AG04449 (cell line): ENCODE measurements at places on chromosomes 2 and 18.
A peak's percentile ranks its signal among the peaks of the same experiment; 100 is the strongest.

DNA sequence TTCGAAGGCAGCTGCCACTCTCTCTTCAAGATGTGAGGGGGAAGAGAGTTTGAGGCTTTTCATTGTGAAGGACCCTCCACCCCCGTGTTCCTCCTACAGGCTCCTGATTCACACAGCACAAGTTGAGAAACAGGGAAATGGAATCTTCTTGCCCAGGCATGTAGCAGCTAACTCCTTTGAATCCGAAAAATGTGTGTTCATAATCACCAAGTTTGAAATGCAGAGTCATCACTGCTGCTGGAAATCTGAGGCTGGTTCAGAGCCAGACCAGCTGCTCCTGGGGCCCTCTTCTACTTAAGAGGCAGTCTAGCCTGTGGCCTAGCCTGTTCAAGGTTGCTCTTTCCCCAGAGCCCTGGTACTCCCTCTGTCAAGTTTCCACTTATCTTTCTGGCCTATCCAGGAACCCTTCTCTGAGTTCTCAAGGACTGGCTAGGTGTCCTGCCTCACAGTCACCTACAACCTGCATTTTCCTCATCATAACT is 166.4 kb downstream of the TMEM247 start:
- peak; percentile 95 for DNase-seq

GRCh38 chr2:127673291-127674069 is 1.9 kb downstream of the LIMS2 start:
- no peak for DNase-seq

GRCh38 chr2:233424154-233424951 is 70.1 kb downstream of the DGKD start:
- no peak for DNase-seq

- no peak for DNase-seq
Measured at GRCh38 chr18:78247615-78248289, 731.9 kb upstream of the SALL3 start.

DNA sequence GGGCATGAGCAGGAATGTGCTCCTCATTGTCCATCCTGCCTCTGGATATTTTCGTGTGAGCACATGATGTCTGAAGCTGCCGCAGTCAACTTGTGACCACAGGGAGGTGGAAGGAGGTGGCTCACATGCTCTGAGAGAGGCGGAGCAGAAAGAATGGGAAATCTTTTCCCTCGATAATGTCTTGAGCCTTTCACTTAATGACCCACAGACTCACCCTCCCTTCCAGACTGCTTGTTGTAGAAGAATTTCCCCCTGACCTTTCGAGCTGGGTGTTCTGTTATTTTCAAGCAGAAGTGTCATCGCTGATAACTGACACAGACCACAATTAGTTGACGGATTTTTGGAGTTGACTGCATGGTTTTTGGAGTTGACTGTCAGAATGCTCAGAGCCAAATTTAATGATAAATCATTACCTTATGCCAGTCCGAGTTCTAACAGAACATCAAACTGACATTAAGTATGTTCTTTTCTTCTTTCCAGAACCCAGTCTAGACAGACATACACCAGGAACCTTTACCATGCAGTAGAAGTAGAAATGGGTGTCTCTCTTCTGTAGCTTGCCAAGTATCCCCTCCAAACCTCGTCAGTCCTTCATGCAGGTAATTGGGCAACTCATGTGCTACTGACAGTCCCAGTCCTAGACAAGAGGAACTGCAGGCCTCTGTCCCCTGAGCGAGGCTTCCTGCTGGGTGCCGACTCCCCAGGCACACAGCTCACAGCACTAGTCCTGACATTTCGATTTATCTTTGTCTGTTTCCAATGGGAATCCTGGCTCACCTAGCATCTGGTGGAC is 29.4 kb upstream of the RTTN start:
- no peak for DNase-seq

DNA sequence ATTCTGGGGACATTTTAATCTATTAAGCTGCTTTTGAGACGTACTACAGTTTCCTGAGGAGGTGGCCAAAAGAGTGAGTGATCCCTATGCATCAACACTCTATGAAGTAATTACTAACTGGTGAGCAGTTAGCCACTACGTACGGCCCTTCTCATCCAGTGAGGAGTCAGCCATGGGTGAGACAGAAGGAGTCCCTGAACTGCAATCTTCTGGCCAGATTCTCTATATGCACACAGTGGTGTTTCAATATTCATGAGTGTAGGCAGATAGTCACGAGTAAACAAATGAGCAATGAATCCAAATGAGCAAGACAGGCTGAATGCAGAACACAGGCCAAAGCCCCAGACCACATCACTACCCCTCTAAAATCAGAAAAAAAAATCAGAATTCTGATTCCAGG is 29.8 kb upstream of the TMEM214 start:
- no peak for DNase-seq

DNA sequence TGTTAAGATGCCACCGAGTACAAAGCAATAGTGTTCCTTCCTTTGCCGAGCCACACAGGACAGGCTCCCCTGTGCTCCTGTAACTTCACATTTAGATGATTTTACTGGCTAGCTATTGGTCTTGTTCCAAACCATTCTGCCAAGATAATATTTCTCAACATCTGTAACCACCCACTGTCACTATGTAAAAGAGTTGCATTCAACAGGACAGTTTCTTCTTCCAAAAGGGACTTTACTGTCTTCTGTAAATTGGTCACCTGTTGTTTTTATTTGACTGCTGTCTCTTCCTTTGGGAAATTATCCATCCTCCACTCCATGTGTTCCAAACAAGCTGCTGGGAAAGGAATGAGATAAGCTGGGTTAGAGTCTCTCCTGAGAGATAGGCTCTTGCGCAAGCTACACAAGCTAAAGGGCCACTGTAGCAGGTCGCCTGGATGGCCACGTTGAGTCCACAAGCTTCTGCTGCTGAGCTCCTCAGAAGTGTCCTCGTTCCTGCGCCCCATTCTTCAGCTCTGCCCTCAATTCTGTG is 14.4 kb upstream of the BZW1 start:
- no peak for DNase-seq

DNA sequence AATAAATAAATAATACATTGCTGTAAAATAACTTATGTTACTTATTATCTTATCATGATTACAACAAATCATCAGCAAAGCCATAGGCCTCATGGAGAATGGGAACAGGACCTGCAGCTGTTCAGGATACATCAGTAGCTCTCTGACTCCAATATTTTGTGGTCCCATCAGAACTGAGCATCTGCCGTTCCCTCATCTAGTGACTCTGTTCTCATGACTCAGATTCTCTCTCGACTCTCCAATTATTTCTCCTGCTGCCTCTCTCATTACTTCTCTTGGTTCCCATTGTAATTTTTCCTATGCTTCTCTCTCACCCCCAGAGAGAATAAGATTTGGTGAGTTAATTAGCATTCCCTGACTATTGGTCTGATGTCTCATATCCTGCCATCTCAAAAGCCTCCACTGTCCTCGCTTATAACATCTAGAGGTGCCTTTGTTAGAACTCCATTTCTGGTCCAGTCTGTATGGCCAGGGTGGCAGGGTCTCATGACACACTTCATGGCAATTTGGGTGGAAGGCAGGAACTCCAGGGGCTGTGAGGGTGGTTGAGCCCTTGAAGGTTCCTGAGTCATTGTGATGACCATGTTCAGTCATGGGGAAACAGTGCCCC is 78.0 kb upstream of the TANC1 start:
- DNase-seq: no peak

DNA sequence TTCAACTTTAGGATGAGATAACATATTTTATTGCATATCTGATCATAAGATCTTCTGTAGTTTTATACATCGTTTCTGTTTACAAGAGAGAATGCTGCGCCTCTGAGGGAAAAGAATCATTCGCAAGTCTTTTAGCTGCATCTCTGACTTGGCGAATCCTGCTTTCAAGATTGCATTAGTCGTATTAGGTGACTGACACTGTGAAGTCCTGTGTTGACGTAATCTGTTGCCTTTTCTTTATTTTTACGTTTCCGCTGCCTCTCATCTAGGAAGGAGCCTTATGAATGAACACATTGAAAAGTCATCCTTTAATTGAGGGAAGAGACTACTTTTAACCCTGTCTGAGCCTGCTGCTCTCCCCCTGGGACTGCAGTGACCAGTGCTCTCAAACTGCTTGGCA is 101.5 kb downstream of the LDLRAD4 start:
- DNase-seq: no peak

GRCh38 chr2:96118698-96119388 is 2.5 kb upstream of the ADRA2B start:
- no peak for DNase-seq

DNA sequence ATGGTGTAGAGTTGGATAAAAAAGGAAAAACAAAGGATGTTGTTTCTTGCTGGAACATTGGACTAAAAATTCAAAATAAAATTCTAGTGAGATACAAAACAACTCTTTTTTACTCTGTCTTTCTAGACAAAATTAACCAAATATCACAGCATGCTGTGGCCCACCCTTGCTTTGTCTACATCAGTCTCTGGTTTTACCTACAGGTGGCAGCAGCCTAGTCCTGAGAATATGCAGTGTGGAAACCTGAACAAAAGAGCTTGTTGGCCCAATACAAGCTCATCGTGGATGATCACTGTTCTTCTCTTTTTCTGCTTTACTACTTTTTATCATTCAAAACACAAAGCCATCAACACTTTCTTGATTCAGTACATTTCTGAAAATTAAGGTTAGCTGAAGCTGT is 210.4 kb downstream of the CDH19 start:
- no peak for DNase-seq

DNA sequence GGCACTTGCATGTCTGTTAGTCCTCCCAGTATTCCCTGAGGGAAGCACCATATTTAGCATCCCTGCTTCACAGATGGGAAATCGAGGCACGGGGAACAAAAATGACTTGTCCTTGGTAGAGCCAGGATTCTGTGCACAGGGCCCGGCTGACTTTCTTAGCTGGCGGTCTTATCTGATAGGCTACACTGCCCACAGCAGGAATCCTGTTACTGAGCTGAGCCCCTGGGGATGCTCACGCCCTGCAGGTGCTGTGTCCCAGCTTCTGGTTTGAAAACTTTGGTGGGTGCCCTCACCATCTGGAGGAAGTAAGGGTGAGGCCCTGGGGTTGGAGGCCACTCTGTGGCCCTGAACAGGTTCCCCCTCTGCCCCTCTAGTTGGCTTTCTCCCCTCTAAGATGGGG is 68.4 kb upstream of the MCFD2 start:
- no peak for DNase-seq

GRCh38 chr18:55473058-55473457 is 114.9 kb downstream of the TCF4 start:
- no peak for DNase-seq

DNA sequence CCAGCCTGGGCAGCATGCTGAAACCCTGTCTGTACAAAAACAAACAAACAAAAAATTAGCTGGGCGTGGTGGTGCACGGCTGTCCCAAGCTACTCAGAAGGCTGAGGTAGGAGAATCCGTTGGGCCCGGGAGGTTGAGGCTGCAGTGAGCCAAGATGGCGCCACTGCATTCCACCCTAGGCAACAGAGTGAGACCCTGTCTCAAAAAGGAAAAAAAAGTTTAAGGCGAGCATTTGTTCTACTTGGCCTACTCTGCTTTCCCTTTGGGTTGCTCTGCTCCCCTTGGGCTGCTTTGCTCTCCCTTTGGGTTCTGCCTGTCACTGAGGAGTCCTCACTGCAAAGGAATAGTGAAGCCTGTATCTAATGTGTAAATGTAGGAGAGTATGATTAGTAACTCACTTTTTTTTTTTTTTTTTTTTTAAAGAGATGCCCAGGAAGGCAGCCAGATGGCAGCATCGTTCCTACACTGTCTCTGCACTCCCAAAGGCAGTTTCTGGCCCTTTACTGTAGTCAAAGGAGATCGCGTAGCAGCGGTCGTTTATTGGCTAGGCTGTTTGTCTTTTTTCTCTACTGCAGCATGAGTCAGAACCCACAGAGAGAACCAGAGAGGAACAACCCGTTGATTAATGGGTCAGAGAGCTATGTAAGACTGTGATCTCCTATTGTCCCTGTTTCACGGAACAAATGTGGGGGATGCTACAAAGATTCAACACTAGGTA is 118.3 kb upstream of the CWC22 start:
- DNase-seq: peak; percentile 82

DNA sequence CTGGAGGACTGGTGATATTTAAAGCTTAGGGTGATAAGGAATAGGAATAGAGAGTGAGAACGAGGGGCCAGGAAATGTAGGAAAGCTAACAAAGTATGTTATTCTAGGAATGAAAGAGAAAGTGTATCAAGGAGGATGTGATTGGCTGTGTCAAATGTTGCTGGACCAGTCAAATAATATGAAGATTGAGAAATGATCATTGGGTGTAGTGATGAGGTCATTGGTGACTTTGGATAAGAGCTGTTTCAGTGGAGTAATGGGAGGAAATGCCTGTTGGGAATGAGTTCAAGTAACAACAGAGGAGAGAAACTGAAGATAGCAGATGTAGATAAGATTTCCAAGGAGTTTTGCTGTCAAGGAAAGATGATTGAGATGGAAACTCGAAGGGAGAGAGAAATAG is 74.4 kb downstream of the UBE2E3 start:
- no peak for DNase-seq

DNA sequence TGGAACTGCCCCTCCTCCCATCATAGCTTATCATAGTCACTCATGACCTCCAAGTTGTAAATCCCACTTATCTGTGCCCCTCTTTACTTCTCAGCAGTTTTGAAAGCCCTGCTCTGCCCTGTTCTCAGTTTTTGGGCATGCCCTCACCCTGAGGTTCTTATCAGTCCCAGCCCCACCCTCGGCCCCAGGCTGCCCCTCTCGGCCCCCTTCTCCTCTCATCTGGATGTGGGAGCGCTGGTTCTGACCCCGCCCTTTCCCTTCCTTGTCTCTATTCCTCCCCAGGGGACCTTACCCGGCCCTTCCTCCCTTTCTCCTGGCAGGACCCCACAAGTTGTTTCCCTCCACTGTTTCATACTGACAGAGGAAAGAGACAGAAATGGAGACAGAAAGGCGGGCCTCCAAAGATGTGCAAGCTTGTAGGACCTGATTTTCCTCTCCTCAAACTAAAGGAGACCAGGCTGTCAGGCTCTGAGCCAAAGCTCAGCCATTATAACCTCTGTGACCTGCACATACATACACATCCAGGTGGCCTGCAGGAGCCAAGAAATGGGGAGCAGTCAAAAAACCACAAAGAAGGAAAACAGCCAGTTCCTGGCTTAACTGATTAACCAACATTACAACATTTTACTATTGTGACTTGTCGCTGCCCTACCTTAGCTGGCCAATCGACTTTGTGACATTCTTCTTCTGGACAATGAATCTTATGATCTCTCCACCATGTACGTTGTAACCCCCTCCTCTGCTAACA is 171.0 kb upstream of the HS6ST1 start:
- no peak for DNase-seq

GRCh38 chr2:134718023-134718816 is 580 bp downstream of the TMEM163 start:
- no peak for DNase-seq

GRCh38 chr18:10015288-10015701 is 101.5 kb downstream of the VAPA start:
- DNase-seq: no peak

GRCh38 chr2:1686784-1687105 is 57.6 kb downstream of the PXDN start:
- no peak for DNase-seq
